ENCODE measurements at places on chromosomes 2 and 18. TPM values are rescaled to one million over a fixed set of nuclear protein-coding genes. Genes with fewer than 3 reads are reported as not detected.

DNA sequence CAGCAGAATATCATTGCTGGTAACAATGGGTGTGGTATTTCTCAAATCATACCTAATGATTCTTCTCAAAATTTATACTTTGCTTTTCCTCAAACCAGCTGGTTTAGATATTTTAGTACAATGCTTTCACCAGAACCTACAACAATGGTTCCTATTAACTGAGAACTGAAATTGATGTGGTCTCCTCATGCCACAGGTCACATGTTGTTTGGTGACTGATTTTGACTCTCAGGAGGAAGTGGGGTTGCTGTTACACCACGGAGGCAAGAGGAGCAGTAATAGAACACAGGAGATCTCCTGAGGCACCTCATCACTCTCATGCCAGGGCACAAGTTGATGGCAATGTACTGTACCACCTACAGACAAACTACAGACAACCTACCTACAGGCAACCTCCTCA, 3.0 kb upstream of the CEP68 start:
- DNase-seq: no peak

EPB41L3 gene
- 77.2 TPM for total RNA-seq

NR4A2 gene
- total RNA-seq: 10.5 TPM

IER3IP1 gene
- total RNA-seq: 10.5 TPM

DNA sequence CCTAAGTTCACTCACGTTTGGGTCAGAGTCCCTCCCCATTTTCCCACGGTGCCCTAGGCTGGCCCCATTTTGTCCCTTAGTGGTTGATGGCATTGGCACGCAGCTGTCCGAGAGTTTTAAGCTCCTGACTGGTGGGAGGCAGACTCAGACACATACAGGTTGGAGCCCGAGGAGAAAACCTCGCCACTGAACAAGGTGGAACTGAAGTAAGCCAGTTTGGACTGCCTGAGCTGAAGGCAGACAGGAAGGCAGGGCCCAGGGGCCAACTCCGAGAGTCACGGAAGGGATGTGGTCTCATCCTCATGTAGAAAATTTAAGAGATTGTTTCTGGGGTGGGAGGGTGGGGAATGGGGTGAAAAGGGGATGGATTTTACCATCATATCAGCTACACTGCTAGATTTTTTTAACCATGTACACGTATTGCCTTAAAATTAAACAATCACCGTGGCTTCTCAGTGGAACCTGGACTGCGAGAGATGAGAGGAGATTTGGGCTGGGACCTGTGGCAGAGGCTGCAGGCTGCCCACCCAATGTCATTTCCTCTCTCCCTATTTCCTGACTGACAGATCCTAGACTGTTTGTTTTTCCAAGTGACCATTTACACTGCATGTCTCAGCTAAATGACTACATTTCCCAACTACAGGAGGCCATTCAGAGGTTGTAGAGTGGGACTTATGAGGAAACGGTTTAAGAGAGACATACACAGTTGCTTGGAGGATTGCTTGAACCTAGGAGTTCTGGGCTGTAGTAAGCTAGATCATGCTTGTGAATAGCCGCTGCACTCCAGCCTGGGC, 19.4 kb upstream of the NMUR1 start:
- DNase-seq: no peak

DNA sequence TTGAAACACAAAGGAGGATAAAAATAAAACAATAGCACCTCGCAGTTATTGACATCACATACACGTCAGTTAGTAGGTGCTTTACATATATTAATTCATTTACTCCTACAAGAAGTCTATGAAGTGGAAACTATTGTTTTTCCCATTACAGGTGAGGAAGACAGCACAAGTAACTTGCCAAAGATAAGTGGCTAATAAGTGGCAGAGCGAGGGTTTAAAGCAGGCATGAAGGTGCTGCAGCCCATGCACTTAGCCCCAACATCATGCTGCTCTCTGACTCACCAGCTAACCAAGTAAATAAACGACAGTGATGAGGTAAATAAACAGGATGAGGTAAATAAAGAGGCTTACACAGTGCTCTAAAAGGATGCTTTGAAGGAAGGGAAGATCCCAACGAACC, 498.6 kb upstream of the ZEB2 start:
- no peak for DNase-seq

DSEL gene
- 8.9 TPM for total RNA-seq

DNA sequence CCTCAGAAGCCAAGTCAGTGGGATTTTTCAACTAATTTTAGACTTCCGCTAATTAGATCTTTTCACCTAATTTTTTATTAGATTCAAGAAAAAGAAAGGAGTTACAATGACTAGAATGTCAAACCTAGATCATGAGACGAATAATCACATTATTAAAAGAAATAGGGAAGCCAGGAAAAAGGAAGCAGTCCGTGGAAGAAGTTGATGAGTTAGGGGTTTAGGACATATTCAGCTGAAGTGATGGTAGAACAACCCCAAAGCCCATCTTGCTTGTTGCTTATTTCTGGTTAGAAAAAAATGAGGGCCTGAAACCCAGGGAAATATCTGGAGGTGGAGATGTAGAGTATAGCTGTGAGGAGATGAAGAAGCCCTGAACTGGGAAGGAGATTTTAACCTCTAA, 8.0 kb downstream of the KLF7 start:
- DNase-seq: no peak

CCDC68 gene
- total RNA-seq: 37.7 TPM

GRCh38 chr2:66604326-66604725, 169.4 kb downstream of the MEIS1 start:
- no peak for DNase-seq
